ENCODE measurements at places on chromosomes 4 and X.

DNA sequence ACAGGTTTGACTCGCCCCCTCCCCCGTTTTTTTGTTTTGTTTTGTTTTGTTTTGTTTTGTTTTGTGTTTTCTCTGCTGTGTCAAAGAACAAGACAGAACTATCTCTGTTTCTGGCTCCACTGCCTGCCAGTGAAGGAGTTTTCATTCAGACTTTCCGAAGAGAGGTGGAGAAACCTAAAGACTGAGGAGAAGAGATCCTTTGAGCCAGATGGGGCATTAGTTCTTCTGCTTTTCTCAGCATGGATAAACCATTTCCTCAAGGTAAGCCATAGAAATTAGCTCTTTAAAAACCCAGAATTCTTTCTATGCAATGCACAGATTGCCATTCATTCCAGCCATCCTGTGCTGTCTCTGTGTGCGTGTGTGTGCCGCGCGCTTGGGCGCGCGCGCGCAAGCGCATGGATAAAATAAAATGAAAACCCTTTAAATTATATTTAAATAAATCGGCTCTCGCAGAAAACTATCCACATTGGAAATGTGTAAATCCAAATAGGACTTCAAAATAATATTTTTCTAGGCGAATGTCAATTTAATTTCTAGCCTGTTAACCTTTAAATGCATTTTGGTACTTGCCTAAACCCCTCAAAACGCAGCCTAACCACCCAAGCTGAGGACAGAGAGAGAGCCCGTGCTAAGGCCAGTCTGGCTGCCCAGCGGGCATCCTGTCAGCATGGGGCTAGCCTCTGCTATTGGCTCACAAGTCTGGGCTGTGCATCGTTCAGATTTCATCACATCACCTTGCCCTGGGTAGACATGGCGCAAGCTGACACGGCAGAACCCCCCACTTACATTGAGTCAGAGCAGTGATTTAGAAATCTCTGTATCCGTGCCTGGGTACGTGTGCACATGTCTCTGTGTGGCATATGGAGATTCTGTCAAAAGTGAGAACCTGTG, 113.0 kb upstream of the VAMP7 start:
- DNase-seq = no peak

DNA sequence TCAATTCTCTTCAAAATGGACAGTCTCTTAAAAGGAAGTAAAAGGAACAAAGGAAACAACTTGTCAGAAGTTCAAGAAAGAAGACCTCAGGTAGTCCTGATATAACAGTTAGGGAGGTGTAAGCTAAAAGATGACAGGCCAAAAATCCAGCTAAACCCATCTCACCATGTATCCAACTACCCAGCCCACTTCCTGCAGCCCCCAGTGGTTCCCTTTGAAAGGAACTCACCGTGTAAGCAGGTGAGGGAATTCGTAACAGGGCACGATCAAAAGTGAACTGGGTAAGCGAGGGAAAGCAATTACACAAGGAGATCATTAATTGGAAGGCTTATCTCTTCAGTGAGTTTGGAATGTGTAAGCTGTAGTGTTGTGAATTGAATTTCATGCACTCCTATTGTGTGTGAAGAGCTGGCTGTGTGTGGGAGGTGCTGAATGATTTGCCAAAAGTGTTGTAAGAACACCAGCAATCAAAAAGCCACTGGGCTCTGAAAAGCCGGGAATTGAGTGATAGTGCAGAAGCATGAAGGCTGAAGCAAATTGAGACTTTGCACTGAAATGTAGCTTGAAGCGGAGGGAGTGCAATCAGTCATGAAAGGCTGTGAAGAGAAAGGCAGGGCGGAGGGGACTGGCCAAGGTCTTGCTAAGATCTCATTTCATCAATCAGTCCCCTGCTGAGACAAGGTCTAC, 914.2 kb upstream of the LCORL start:
- DNase-seq = no peak

- DNase-seq = no peak
These were observed 396.5 kb downstream of the DTHD1 start for GRCh38 chr4:36677874-36678273.

DNA sequence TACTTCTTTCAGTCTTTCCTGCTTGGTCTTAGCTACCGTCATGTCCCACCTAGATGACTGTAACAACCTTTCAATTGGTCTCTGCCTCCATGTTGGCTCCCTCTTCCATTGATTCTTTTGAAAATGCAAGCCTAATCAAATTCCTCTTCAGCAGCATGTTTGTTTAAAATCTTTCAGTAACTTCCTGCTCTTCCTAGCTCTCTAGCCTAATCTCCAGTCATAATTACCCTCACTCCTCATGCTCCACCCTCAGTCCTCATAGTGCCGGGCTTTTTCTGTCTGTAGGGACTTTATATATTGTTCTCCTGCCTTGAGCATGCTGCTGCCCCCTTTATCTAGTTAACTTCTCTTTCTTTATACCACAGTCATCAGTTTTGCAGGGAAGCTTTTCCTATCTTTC, 12.1 kb downstream of the SNX25 start:
- DNase-seq = no peak

- no peak for DNase-seq
These were observed 50.0 kb upstream of the NDST3 start for GRCh38 chr4:117984366-117984680.

DNA sequence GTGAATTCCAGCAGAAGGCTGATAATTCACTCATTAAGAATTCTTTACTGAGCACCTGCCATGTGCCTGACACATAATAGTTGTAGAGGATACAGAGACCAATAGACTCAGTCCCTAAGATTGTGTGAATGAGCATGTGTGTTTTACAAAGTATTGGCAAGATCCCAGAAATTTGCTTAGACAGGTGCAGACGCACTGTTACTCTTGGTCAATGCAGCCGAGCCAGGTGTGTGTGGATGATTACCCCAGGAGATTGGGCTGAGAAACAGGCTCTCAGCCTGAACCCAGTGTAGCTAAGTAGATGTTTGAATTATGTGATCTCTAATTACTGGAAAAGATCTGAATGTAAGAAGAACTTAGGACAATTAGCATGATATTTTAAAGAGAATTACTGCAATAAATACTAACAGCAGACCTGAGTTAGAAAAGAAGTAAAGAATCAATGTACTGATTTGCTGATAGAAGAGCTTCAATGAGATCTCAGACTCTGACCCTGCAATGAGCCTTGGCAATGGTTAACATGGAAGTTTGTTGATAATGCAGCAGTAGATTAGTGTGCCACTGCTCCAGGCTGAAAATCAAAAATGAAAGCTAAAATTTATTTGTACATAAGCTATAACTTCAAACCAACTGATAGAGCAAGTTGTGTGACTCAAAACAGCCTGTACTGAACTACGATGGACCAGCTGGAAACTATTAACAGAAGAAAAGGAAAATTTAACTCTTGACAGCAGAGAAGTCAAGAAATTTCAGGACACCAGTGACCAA, 32.2 kb upstream of the NDST4 start:
- no peak for DNase-seq

GRCh38 chr4:70958681-70959080, 34.8 kb upstream of the DCK start:
- no peak for DNase-seq

- no peak for DNase-seq
These were observed 119.7 kb upstream of the RBPJ start for GRCh38 chr4:26201120-26201519.

DNA sequence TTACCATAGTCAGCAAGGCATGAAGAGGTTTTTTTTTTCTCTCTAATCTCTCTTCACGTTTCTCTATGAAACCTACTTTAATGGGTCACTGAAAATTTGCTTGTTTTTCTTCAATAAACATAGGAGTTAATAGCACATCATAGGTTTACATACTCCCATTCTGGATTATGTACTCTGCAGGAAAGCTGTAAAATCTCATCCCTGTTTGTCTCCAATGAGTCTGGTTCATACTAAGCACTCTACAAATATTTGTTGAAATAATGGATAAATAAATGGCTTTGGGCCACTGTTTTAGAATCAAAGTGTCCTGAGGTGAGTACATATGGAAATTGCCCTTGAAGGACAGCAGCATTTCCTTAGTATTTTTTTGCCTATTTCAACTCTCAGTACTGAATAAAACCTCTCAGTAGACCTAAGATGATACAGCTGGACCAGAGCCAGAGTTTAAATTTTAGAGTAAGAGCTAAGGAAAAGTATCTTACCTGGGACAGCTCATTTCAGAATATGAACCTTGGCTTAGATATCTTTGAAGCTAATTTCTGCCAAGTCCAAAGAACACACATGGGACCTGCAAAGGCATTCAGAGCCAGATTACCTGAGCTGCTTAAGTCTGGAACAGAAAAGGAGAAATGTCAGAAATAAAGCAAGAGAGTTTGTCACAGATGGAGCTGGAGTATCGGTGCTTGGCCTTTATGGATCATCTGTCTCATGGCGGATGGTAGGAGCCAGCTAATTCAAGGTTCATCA, 34.4 kb downstream of the PF4 start:
- no peak for DNase-seq

DNA sequence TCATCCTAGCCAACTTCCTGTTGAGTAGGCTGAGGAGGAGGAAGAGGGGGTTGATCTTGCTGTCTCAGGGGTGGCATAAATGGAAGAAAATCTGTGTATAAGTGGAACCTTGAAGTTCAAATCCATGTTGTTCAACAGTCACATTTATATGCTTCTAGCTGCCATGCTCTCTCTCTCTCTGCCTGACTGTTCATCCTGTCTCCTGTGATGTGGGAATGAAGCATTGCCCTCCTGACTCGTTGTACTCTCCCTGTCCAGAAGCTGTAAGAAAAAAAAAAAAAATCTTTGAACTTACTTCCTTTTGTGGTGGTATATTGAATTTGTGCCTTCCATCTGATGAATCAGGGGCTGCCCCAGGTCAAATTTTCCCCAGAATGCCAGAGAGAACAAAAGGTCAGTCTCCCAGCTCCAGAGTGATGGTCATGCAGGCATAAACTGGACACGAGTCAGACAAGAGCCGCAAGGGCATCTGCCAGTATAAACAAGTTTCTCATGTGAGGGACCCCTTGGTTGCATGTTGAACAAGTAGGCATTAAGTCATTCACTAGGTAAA, 257.0 kb downstream of the IDS start:
- DNase-seq = no peak

DNA sequence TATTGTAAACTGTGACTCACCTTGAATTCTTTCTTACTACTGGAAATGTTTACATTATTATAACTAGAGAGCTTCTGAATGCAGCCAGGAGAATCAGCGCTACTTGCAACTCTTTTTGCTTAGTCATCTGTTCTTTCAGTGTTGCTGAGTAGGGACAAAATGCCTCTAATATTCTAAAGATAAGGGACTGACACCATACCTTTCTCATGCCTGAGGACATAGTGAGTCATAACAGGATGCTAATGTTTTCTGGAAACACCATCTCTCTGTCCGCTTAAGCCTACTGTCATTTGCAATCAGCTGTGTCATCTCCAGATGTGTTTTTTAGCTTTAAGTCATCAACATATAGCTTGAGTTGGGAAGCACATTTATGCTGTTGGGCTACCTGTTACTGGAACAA, 108.3 kb downstream of the QRFPR start:
- DNase-seq = no peak

GRCh38 chr4:149102765-149103164, 660.6 kb upstream of the NR3C2 start:
- DNase-seq = no peak

DNA sequence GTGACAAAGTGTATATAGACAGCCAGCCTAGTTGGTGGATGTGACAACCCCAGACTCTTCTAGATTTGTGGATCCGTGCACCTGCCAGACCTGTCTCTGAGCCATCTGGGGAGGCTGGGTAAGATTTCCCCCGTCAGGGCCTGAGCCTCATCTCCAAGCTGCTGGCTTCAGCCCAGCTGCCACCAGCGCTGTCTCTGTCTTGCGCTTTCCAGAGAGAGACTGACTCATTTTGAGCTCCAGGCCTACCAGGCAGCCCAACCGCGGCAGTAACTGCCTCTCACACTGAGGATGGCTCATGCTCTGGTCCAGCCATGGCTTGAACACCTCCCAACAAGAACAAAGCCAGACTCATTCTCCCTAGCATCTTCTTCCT, 26.4 kb downstream of the NOP14 start:
- DNase-seq = no peak

DNA sequence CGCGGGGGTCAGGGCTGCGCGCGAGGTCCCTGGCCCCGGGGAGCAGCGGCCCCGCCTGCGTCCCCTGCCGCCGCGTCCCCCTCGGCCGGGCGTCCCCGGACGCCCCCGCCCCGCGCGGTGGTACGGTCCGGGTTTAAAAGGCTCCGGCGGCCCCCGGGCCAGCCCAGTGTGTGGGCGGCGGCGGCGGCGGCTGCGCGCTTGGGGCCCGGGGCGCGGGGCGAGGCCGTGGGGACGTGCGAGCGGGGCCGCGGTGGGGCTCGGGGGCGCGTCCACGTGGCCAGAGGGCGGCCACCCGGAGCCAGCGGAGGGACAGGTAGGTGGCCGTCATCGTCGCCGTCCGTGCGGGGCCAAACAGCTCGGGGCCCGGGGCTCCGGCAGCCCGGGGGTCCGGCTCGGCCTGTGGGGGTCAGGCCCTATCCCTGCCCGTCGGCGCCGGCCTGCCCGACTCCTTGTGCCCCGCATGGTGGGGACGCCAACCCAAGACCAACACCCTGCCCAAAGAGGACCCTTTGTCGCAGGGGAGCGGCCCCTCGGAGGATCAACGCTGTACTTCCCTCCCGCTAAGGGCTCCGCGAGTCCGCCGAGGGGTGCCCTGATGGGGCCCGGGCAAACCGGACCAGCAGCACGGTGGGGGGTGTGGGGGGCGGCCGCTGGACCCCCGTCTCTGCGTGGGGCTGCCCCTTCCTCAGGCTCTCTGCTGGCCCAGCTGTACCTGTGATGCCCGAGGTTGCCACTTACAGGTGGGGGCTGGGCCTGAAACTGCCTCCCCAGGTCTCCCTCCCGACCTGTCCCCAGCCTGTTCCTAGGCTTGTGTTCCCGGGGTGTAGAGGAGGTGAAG, at the start of gene PLXNA3:
Gene PLXNA3, plus strand, starts transcription at position 166 of the 838 bp plus-strand sequence. CDS start 1,903 bp downstream, outside the sequence.
- DNase-seq = no peak

GRCh38 chrX:106726485-106727437, at the start of gene RNF128:
TSS of gene RNF128 (plus strand) at chrX:106726701. CDS start at chrX:106726914, 213 bp downstream.
- no peak for DNase-seq

DNA sequence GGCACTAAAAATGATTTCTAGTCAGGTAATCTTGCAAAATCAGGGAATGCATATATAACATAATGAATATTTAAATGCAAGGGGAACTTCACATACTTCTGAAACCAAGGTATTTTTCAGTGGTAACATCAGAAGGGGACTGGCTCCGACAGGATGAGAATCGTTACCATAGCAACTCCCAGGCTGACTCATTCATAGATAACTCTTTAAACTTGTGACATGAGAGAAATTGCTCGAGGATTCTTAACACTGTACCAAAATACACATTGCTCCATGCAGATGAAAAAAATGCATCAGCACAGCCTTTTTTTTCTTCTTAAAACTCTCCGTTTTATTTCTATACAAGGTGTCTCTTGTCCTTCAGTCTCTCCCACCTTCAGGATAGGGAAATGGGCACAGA, 114.3 kb downstream of the GABRB1 start:
- DNase-seq = no peak

- DNase-seq = no peak
These were observed 21.4 kb upstream of the PLAC1 start for GRCh38 chrX:134679644-134680043.

- no peak for DNase-seq
These were observed 63.7 kb downstream of the ADAMTS3 start for GRCh38 chr4:72505314-72505744.

DNA sequence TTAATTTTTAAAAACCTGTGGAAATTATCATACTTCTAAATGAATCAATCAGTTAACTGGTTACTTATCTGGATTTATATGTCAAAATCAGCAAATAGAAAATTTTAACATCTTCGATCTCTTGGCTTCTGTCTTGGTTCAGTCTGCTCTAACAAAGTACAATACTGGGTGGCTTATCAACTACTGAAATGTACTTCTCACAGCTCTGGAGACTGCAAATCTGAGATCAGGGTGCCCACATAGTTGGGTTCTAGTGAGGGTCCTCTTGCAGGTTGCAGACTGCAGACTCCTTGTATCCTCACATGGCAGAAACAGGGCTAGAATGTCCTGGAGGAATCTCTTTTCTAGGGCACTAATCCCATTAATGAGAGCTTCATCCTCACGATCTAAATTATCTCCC, 1851.6 kb upstream of the TENM3 start:
- no peak for DNase-seq
